ENCODE measurements at places on chromosomes 7 and 10. TPM values are rescaled to one million over a fixed set of nuclear protein-coding genes. Genes with fewer than 3 reads are reported as not detected.

ANKRD7 gene
- total RNA-seq = 1.2 TPM

GRCh38 chr7:24384362-24385030, 100.5 kb downstream of the NPY start:
- no peak for DNase-seq

GRCh38 chr7:39952374-39952773, 2.3 kb downstream of the CDK13 start:
- no peak for DNase-seq

DNA sequence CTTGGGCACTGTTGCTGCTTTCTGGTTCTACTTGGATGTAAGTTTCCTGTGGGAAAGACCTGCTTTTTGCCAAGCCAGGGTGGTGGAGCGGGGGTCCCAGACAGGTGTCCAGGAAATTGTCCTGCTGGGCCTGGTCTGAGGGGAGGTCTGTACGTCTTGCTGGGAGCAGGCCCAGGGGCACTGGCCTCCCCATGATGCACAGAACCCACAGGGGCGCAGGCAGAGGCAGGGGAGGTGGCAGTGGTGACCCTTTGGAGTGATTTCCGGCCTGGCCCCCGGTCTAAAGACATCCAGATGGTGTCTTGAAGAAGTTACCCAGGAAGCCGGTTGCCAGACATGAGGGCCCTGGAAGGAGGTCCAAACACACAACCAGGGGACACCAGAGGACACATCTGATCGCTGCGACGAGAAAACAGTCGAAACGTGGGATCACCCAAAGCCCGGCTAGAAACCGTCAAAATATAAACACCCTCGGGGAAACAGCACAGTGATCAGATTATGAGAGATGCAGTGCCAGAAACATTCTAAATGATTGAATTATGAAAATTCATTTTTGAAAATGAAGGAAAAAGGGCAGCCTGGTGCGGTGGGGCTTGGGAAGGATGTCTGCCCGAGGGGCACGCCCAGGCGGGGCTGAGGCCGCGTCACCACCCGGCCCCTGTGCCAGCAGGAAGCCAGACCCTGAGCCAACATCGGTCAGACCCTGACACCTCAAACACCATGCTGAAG, 59.6 kb downstream of the TMEM270 start:
- no peak for DNase-seq

GRCh38 chr7:142587578-142588191, 161.6 kb upstream of the PRSS1 start:
- DNase-seq = no peak

GRCh38 chr7:5419539-5420066, 4.0 kb downstream of the TNRC18 start:
- DNase-seq = no peak

- peak; percentile 92 for DNase-seq
Observed at GRCh38 chr7:74061840-74062539, 21.6 kb upstream of the LIMK1 start.

DNA sequence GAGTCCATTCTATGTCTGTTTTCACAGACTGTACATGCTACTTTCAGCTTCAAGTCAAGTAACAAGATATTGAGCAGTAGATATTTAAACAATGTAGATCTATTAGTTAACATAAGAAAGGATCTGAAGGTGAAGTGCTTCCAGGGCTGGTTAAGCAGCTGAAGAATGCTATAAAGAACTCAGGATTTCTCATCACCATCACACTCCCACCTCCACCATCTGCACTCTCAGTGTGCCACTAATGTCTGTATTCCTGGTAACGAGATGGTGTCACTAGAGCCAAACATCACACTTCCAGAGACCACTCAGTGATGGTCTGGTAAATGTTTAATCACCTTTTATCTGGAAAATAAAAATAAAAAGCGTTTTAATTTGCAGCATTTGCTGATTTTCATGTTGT, 224.0 kb upstream of the FERD3L start:
- DNase-seq = no peak

Data from activated CD8-positive, alpha-beta memory T cell treated with anti-CD3 and anti-CD28 coated beads, Interleukin-2, amount 10 ng/mL, durations not matched to agents 7 days and 5 days (primary cell).